ENCODE measurements at places on chromosomes 3 and 15. TPM values are rescaled to one million over a fixed set of nuclear protein-coding genes. Genes with fewer than 3 reads are reported as not detected.

GXYLT2 gene
- 15.0 TPM for total RNA-seq

LRRC2 gene
- under 0.01 TPM for total RNA-seq

SACM1L gene
- 15.0 TPM for total RNA-seq

HYAL1 gene
- total RNA-seq: 3.1 TPM

LRRC31 gene
- total RNA-seq: not detected

SLC24A5 gene
- total RNA-seq: not detected

COL8A1 gene
- 84.6 TPM for total RNA-seq

FBXO40 gene
- total RNA-seq: not detected
